ENCODE measurements at places on chromosomes 12 and 14. TPM values are rescaled to one million over a fixed set of nuclear protein-coding genes. Genes with fewer than 3 reads are reported as not detected.

Gene COCH
- total RNA-seq: 87.6 TPM

DNA sequence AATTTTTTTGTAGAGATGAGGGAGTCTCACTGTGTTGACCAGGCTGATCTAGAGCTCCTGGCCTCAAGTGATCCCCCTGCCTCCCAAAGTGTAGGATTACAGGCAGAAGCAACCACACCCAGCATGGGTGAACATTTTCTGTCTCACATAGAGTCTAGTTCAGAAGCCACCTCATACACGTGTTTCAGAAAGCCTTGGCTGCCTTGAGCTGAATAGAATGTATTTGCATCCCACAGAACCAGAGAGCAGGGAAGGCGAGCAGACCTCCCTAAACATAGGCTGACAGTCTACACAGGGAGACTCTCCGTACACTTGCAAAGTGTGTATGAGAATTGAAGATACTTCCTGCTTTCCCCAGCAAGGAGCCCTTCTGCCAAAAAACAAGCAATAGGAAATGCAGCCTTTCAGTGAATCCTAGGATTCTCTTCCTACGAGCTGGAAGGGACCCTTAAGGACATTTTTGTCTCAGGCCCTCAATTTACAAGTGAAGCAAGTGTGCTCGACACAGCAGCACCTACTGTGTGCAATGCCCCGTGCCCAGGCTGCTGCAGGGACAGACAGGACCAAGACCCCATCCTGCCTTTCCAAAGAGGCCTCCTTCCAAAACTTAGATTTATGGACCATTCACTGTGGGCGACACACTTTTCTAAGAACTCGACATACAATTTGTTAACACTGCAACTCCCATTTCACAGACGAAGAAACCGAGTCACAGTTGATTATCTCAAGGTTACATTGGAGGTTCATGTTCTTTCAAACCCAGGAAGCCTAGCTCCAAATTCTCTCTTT, 11.2 kb downstream of the NUAK1 start:
- H3K27ac ChIP-seq: no peak overlapping the region
- no peaks in the 10 kb centered on the region for H3K36me3 ChIP-seq
- H3K4me3 ChIP-seq: no peak overlapping the region
- no peaks in the 10 kb centered on the region for H3K27me3 ChIP-seq

Gene CACNA1C
- 5.2 TPM for total RNA-seq

Gene WDHD1
- total RNA-seq: 47.7 TPM

Gene TAS2R8
- total RNA-seq: not detected

- no peak overlapping the region for H3K27ac ChIP-seq
- no peaks in the 10 kb centered on the region for H3K36me3 ChIP-seq
- H3K4me1 ChIP-seq: peaks cover 13% of the 10 kb centered on the region
- no peak overlapping the region for H3K4me3 ChIP-seq
These were observed 63.0 kb downstream of the FOS start for GRCh38 chr14:75341620-75342019.

- H3K27me3 ChIP-seq: no peaks in the 10 kb centered on the region
- no peak overlapping the region for H3K27ac ChIP-seq
- no peak for DNase-seq
- peaks cover 22% of the 10 kb centered on the region for H3K4me1 ChIP-seq
- H3K36me3 ChIP-seq: no peaks in the 10 kb centered on the region
These were observed 442.5 kb downstream of the CCER1 start for GRCh38 chr12:90512518-90512917.

DNA sequence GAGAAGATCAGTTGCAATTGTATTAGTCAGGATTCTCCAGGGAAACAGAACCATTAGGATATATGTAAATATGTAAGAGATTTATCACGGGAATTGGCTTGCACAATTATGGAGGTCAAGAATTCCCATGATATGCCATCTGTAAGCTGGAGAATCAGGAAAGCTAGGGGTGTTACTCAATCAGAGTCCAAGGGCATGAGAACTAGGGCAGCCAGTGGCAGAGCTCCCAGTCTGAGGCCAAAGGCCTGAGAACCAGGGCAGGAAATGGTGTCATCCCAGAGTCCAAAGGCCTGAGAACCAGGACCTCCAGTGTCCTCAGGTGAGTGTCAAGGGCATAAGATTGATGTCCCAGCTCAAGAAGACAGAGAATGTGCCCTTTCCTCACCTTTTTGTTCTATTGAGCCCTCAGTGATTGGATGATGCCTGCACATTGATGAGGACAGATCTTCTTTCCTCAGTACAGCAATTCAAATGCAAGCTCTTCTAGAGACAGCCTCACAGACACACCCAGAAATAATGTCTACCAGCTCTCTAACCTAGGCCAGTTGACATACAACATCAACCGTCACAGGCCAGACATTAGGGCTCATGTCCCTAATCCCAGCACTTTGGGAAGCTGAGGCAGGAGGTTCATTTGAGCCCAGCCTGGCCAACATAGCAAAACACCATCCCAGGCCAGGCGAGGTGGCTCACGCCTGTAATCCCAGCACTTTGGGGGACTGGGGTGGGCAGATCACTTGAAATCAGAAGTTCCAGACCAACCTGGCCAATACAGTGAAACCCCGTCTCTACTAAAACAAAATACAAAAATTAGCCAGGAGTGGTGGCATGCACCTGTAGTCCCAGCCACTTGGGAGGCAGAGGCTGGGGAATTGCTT, 34.9 kb upstream of the ZNF740 start:
- no peak overlapping the region for H3K27ac ChIP-seq
- no peaks in the 10 kb centered on the region for H3K4me1 ChIP-seq
- no peak overlapping the region for H3K4me3 ChIP-seq
- no peaks in the 10 kb centered on the region for H3K27me3 ChIP-seq
- no peak for DNase-seq

DNA sequence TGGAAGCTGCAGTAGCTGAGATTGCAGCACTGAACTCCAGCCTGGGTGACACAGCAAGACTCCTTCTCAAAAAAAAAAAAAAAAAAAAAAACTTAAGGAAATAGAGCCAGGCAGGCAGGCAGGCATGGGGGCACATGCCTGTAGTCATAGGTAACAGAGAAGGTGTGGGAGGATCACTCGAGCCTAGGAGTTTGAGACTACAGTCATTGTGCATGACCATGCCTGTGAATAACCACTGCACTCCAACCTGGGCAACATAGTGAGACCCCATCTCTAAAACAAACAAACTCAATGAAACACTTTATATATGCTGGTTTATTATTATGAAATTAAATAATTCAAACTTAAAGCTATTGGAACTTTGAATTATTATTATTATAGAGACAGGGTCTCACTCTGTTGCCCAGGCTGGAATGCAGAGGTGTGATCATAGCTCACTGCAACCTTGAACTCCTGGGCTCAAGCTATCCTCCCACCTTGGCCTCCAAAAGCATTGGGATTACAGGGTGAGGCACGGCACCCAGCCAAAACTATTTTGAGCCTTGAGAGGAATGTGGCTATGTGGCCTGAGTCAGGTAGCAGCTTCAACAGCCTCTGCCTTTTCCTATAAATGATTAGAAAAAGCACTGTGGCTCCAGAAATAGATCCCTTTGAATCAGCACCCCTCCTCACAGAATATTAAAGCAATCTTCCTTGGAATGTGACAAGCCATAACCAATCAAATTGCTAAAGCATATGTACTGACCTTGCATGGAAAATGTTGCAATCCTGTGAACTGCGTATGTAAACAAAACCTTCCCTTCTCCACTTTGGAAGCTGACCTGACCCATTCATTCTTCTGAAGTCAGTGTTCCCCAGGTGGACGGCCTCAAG, 34.7 kb upstream of the YY1 start:
- H3K36me3 ChIP-seq: no peaks in the 10 kb centered on the region
- H3K27ac ChIP-seq: no peak overlapping the region
- no peak for DNase-seq
- no peaks in the 10 kb centered on the region for H3K27me3 ChIP-seq

Gene BMAL2
- total RNA-seq: 10.3 TPM

GRCh38 chr12:55057481-55057880, 37.7 kb downstream of the NEUROD4 start:
- no peak overlapping the region for H3K4me3 ChIP-seq
- no peaks in the 10 kb centered on the region for H3K27me3 ChIP-seq
- H3K4me1 ChIP-seq: no peaks in the 10 kb centered on the region
- H3K36me3 ChIP-seq: no peaks in the 10 kb centered on the region
- DNase-seq: peak; percentile 23

DNA sequence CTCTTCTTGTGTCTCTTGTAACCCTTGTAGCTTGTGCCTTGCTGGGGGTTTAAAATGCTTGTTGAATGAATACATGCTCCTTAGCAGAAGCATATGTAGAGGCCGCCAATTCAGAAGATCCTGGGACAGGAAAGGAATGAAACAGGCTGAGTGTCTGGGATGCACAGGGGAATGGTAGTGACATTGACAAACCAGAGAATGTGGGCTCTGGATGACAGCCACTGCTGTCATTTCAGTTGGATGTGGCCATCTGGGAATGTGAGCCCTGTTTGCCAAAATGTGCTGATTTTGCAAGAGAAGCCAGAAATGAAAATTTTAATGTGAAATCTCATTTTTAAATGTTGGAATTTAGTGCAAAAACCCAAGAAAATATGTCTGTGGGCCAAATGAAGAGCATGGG, 136.8 kb downstream of the DACT1 start:
- H3K4me3 ChIP-seq: no peak overlapping the region
- no peak overlapping the region for H3K27ac ChIP-seq
- no peaks in the 10 kb centered on the region for H3K27me3 ChIP-seq
- no peaks in the 10 kb centered on the region for H3K4me1 ChIP-seq

DNA sequence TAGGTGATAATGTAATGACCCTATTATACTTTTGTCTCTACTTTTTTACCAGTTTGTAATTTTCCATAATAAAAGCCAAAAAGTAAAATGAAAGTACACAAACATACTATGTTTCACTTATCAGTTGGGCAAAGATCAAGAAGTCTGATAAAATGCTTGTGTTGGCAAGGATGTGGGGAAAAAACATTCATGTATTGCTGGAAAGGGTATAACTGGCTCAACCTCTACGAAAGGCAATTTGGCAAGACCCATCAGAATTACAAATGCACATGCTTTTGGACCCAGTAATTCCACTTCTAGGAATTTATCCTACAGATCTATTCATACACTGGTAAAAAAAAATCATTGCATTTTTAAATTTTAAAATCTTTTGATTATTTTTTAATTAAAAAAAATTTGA, 68.0 kb downstream of the SPTB start:
- no peaks in the 10 kb centered on the region for H3K4me1 ChIP-seq
- H3K27me3 ChIP-seq: no peaks in the 10 kb centered on the region
- H3K27ac ChIP-seq: no peak overlapping the region
- no peak overlapping the region for H3K4me3 ChIP-seq

DNA sequence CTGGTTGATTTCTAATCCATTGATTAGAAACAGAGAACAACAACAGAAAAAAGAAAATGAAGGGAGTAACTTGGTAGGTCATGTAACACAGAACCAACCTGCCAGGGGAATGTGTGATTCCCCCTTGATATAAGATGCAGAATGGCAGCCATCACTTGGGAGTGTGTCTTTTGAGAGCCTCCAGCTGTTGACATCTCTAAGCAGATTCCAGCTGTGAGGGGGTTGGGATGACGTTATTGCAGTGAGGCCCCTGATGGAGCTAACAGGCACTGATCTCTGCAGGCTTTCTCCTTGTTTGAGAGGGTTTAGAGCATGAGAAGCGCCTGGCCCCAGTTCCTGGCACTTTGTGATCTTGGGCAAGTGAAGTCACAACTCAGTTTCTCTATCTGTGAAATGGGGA, 124.9 kb downstream of the PELI2 start:
- no peaks in the 10 kb centered on the region for H3K36me3 ChIP-seq
- peaks cover 11% of the 10 kb centered on the region for H3K4me1 ChIP-seq
- peak; percentile 58 for DNase-seq
- H3K27ac ChIP-seq: no peak overlapping the region

Gene AKAP6
- 0.73 TPM for total RNA-seq

Gene RPS6KA5
- total RNA-seq: 7.9 TPM

- H3K27me3 ChIP-seq: no peaks in the 10 kb centered on the region
- no peak overlapping the region for H3K4me3 ChIP-seq
- H3K4me1 ChIP-seq: peaks cover 37% of the 10 kb centered on the region
- peaks cover 26% of the 10 kb centered on the region for H3K36me3 ChIP-seq
- H3K27ac ChIP-seq: no peak overlapping the region
- no peak for DNase-seq
These were observed 5.2 kb downstream of the PPP1CC start for GRCh38 chr12:110737532-110737931.

Gene CBLN3
- 0.80 TPM for total RNA-seq

GRCh38 chr12:2358986-2359658, 306.3 kb downstream of the CACNA1C start:
- peak overlapping the region; percentile 69 for H3K27ac ChIP-seq
- H3K4me1 ChIP-seq: peaks cover 16% of the 10 kb centered on the region
- DNase-seq: no peak
- no peaks in the 10 kb centered on the region for H3K27me3 ChIP-seq

- peaks cover 74% of the 10 kb centered on the region for H3K4me1 ChIP-seq
- H3K4me3 ChIP-seq: no peak overlapping the region
- peak overlapping the region; percentile 31 for H3K27ac ChIP-seq
- no peaks in the 10 kb centered on the region for H3K36me3 ChIP-seq
These were observed 127.4 kb downstream of the HMGA2 start for GRCh38 chr12:65951697-65952096.

Gene LRP6
- total RNA-seq: 108 TPM

Gene CNPY2
- 166 TPM for total RNA-seq

- H3K36me3 ChIP-seq: no peaks in the 10 kb centered on the region
- H3K4me3 ChIP-seq: no peak overlapping the region
- peak; percentile 48 for DNase-seq
- no peak overlapping the region for H3K27ac ChIP-seq
- no peaks in the 10 kb centered on the region for H3K4me1 ChIP-seq
- H3K27me3 ChIP-seq: no peaks in the 10 kb centered on the region
These were observed 26.8 kb upstream of the BMAL2 start for GRCh38 chr12:27305673-27306456.

GRCh38 chr14:97380539-97380941, 583.4 kb downstream of the VRK1 start:
- peaks cover 5% of the 10 kb centered on the region for H3K4me1 ChIP-seq
- H3K27me3 ChIP-seq: no peaks in the 10 kb centered on the region
- no peak for DNase-seq
- no peak overlapping the region for H3K4me3 ChIP-seq

Gene PMCH
- total RNA-seq: not detected

Gene SPIC
- not detected for total RNA-seq

GRCh38 chr14:66088656-66089055, 397.5 kb upstream of the CCDC196 start:
- H3K4me1 ChIP-seq: peaks cover 8% of the 10 kb centered on the region
- H3K36me3 ChIP-seq: no peaks in the 10 kb centered on the region
- H3K4me3 ChIP-seq: no peak overlapping the region

All from A673 (cell line).